ENCODE measurements at places on chromosomes 4 and X. TPM values are rescaled to one million over a fixed set of nuclear protein-coding genes. Genes with fewer than 3 reads are reported as not detected.

Gene STS
- total RNA-seq, result 5.6 TPM

DNA sequence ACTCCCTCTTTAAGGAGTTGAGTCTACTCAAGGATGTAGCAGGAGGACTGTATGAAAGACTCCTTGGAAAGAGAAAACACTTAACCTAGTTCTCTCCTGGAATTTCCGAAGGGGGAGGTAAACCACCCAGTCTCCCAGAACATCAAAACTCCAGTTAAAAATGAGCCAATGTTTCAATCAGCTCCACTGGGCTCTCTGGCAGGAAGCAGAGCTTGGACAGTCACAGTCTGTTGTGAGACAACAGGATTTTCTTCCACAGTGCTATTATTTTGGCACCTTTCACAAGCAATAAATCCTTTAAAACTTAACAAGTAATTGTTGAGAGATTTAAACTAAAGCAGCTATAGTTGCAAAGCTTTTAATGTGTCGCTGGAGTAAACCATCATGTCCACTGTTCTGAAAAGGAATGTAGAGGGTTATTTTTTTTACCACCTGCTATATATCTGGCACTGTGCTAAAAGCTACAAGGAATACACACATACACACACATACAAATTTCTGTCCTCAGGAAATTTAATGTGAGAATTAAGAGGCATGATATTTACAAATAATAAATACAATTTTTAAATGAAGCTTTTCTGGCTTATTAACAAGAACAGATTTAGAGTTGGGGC is 229.2 kb upstream of the INTU start:
- no peaks in the 10 kb centered on the region for H3K4me1 ChIP-seq
- no peaks in the 10 kb centered on the region for H3K27me3 ChIP-seq
- H3K4me3 ChIP-seq, result no peak overlapping the region
- no peaks in the 10 kb centered on the region for H3K36me3 ChIP-seq
- H3K27ac ChIP-seq, result no peak overlapping the region

GRCh38 chr4:77155631-77156452 is 1.2 kb upstream of the CCNG2 start:
- peak overlapping the region; percentile 91 for H3K4me3 ChIP-seq
- H3K27ac ChIP-seq, result peak overlapping the region; percentile 94
- H3K4me1 ChIP-seq, result peaks cover 18% of the 10 kb centered on the region

Gene HPGD
- total RNA-seq, result 602 TPM

Gene MORF4L2
- total RNA-seq, result 235 TPM

DNA sequence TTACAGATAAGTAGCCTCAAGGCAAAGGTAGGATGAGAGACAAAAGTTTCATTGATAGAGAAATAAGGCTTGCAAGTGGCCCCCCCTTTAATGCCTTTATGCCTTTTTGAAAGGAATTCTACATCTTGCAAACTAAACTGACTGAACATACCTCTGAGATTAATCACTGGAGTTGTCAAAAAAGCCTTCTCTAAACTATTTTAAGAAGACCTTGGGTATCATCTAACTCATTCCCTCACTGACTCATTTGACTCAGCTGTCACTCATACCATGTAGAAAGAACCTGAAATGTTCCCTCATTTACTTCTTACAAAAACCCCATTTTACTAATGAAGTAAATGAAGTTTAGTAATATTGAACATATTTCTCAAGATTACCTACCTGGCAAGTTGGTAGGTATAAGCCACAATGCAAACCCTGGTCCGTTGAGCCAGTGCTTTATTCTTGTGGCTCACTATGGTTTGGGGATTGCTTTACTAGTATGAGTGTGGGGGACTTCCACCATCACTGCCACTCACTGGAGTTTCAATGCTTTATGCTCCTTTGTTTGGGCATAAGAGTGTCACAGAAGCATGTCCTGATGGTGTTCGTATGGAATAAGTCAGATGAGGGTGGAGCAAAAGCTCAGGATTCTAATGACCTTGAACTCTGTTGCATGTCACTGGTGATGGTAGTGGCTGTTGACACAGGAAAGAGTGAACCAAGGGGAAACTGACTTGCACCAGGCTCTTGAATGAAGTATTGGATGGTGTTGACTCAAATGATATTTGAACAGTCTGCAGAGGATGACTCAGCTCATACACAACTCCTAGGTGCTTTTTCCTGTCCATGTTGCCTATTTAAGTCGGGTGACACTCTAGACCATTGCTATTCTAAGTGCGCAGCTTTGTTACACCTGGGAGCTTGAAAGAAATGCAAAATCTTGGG is 305.5 kb upstream of the EMCN start:
- DNase-seq, result no peak
- no peak overlapping the region for H3K4me3 ChIP-seq
- no peaks in the 10 kb centered on the region for H3K36me3 ChIP-seq
- H3K27me3 ChIP-seq, result no peaks in the 10 kb centered on the region
- no peaks in the 10 kb centered on the region for H3K4me1 ChIP-seq

Gene PAGE2B
- not detected for total RNA-seq

Gene SMPX
- 1.7 TPM for total RNA-seq

Measured in transverse colon (tissue), 4 donors.